ENCODE measurements at places on chromosomes 7 and 10.

DNA sequence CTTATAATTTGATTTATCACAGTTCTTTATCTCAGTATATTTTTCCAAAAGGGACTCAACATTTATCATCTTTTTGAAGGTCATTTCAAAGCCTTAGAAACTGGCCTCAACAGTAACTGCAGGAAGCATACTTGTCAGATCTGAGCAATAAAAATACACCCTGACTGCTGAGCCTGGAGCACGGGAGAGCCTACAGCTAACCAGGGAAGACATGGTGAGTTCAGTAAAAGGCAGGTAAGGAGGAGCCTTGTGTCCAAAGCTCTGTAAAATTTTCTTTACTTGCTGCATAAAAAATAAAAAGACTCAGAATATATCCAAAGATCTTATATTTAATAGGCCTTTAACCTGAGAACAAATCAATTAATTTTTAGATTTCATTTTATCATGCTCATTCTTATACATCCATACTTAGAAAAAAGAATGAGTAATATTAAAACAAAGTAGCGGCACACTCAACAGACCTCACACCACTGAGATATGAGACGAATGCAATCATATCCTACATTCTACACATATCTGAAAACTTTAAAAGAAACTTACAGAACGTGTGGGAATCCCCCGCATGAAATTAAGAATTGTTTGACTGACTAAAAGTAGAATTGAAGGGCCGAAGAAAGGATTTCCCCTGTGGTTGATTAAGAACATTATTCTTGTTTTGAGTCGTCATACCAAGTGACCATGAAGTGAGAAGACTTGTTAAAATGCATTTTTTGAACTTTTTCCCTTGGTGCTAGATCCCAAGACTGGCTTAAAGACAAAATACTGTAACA is 296.4 kb upstream of the MKLN1 start:
- DNase-seq = no peak

DNA sequence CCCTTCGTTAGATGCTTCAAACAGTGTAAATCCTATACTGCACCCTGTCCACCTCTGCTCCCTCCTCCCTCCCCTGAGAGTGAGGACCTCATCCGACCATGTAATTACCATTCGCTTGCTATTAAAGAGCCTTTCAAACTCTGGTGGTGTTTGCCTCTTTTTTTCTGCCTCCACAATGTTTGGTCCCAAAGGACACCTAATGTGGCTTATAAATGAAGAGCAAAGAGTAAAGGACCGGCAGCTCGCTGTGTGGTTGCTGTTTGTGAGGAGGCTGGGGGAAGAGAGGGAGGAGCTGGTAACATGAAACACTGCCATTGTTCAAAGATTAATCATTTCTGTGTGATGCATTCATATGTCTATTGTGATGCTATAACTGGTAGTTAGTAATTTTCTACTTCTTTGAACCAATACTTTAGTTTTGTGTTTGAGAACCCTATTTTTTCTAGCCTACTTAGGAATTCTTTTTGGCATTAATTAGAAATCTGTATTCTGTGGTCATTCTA is 27.9 kb downstream of the MTURN start:
- peak; percentile 70 for DNase-seq

DNA sequence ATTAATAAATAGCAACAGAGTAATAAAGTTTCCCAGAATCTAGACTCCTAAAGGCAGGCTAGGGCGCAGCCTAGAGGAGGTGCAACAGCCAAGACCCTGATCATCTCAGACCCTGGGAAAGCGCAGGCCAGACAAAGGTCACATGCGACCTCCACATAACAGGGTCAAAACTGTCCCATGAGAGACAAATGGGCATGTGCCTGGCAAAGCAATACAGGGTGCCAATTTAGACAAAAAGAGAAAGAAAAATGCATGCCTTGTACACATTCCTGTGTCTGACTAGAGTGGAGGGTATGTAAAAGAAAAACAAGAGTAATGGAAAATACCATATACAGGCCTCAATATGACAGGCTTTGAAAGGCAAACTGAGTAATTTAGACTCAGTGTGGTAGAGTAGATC is 22.2 kb downstream of the MPP7 start:
- DNase-seq = no peak

DNA sequence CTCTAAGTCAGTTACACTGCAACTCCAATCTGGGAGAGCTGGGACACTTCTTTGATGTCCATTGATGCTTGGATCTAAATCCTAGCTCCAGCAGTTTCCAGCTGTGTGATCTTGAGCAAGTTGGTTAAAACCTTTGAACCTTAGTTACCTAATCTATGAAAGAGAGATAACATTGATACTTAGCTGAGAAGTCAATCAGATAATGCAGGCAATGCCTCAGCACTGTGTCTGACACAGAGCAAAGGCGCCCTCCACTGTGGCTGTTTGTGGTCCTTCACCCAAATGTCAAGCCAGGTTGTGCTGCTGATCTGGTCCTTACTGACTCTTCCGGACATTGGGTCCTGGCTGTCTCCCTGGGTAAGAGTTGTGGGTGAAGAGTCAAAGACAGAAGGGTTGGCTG is 20.2 kb downstream of the DNTT start:
- DNase-seq = no peak

DNA sequence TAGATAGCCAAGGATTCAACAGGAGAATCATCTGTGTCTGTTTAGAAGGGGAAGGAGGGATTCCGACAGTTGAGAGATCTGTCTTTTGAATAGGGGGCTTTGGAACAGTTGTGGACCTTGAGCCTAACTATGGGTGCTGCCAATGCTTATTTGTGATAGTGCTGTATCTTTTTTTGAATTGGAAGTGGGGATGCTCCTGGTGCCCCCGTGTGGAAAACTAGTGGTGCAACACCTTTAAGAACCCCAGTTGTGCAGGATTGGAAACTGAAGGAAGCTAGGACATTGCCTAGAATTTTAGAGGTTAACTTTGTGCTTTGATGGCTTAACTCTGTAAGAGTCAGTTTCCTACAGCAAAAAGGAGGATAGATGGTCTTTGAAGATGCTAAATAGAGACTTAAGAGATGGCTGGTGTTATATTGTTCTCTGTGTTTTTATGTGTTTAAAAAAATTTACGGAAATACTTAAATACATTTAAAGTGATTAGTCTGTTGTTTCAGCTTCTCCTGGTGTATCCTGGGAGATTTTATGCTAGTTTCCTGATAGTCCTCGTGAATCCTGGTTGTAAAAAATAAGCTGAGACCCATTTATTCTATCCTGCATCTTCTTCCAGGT is 69.3 kb downstream of the AP3M1 start:
- DNase-seq = peak; percentile 73

- DNase-seq = peak; percentile 59
Measured at GRCh38 chr7:98372993-98373392, 27.9 kb downstream of the BAIAP2L1 start.

GRCh38 chr7:158443688-158444483 is 143.7 kb downstream of the PTPRN2 start:
- DNase-seq = no peak

GRCh38 chr10:92385831-92386230 is 94.9 kb downstream of the MARCHF5 start:
- DNase-seq = no peak

DNA sequence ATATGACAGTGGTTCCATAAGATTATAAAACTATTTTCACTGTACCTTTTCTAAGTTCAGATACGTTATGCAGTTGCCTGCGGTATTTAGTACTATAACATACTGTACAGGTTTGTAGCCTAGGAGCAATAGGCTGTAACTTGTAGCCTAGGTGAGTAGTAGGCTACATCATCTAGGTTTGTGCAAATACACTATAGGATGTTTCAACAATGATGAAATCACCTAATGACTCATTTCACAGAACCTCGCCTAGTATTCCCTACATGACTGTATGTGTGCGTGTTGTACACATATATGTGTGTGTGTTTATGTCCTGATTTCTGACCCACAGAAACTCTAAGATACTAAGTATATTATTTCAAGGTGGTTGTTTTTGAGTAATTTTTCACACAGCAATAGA is 139.0 kb downstream of the HERPUD2 start:
- DNase-seq = no peak

DNA sequence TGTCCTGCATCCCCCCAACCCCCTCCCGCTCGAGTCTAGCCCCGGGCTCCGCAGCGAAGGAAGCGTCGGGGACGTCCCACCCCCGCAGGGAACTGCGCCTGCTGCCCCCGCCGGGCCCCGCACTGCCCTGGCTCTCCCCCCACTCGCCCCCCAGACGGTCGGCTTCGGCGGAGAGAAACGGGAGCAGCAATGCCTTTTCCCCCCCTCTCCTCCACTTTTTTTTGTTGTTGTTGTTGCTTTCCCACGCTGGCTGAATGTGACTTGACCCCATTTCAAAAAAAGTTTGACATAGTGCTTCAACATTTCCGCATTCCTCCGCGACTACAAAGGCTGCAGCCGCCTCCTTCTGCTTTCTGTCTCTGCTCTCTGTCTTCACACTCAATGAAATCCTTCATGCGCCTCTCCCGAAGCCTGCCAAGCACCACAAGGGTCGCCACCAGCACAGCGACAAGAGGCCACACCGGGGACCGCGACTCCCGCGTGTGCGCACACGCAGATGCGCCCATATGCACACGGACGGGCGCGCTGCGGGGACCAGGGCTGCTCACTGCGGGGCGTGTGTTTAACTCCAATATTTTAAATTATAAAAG is 1.0 kb downstream of the CDK6 start:
- DNase-seq = peak; percentile 73

- DNase-seq = no peak
Measured at GRCh38 chr7:117972606-117973005, 99.4 kb upstream of the CTTNBP2 start.

GRCh38 chr7:156886020-156886795 is 6.8 kb downstream of the LMBR1 start:
- no peak for DNase-seq

GRCh38 chr7:28018020-28018419 is 162.6 kb downstream of the JAZF1 start:
- no peak for DNase-seq

- DNase-seq = no peak
Measured at GRCh38 chr7:2046581-2047565, 185.9 kb downstream of the MAD1L1 start.

DNA sequence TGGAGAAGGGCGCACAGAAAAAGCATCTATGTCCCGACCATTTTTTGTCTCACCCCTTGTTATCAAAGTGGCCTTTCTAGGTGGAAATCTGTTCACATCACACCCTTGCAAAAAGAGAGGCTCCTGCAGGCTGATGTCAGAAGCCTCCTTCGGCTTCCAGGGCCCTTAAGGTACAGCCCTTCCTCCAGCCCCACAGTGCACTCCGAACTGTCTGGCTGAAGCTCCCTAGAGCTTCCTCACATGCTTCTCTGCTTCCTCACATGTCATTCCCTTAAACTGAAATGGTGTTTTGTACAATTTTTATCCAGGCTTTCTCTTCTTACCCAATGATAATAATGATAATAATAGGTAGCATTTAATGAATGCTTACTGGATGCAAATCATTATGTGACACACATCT is 210.3 kb downstream of the INHBA start:
- no peak for DNase-seq

DNA sequence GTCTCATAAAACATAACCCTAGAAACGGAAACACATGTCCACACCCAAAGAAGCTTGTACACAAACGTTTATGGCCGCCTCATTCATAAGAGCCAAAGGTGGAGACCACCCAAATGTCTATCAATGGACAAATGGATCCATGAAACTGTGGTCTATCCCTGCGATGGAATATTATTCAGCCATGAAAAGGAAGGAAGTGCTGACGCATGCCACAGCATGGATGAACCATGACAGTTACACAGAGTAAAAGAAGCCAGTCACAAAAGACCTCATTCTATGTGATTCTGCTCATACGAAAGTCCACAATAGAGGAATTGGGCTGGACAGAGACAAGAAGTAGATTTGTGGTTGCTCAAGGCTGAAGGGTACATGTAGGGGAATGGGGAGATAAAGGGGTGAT is 10.8 kb downstream of the CHST15 start:
- no peak for DNase-seq

DNA sequence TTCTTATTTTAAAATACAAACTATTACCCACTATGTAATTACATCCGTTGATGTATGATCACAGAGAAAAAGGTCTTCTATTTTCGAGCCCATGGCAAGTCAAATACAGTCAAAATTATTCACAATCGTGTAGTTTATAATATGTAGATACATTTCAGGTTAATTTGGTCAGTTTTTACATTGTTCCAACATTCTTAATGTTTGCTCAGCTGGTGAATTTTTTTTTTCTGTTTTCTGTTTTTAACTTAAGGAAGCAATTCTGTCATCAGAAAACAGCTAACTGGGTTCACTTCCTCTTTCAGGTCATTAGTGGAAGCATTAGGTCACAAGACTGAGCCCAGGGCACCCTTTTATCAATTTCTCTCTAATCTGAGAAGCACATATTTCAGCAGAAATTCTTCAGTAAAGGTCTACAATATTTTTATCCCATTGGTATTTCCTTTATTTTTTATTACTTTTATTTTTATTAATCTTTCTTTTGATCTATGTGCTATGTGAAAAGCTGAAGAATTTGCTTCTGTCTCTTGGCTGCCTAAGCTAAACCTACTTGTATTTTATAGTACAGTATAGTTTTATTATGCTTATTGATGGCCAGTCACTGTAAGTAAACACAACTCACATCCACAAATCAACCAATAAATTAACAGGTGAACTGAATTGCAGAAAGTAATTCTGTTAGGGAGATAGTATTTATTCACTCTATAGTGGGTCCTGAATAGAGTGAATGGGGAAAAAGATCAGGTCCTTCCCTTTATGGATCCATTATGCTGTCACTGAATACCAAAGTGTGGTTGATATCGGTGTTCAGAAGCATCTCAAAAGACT is 84.6 kb downstream of the ICA1 start:
- no peak for DNase-seq

GRCh38 chr7:111012799-111013675 is 77.9 kb upstream of the LRRN3 start:
- DNase-seq = no peak

DNA sequence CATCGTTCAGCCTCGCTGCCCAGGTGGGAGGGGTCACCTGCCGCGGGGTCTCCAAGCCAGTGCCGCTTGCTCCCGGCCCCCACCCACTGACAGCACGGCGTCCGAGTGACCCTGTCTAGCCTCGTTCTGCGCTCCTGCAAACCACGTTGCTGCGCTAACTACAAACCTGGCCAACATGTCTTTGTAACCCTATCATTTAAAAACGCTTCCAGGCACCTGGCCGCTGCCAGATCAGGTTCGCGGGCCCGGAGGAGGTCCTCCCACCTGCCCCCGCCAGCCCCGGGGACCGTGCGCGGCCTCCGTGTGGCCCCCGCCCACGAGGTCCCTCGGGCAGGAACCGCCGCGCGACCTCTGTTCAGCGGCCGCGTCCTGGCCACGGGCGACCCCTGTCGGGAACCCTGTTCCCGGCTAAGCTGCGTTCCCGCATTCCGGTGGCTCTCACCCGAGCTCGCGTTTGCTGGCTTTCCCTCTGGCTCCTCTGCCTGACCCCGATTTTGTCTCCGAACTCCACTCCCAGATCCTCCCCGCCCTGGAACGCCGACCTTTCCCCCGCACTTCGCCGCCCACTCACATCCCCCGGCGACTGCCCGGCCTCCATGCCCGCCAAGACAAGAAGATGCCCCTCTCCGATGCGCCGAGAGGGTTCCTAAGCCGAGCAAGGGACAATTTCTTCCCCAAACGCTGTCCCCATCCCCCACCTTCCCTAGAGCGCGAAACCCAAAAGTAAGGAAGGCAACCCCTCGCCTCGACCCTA is 2.4 kb downstream of the SFMBT2 start:
- peak; percentile 30 for DNase-seq

- DNase-seq = no peak
Measured at GRCh38 chr10:15324611-15325010, 46.5 kb downstream of the FAM171A1 start.

- DNase-seq = no peak
Measured at GRCh38 chr7:159141660-159142059, 3.0 kb downstream of the VIPR2 start.

All from urothelium cell line (cell line).